Iris pigment epithelial cell (primary cell): ENCODE measurements at places on chromosomes 1 and 21.

DNA sequence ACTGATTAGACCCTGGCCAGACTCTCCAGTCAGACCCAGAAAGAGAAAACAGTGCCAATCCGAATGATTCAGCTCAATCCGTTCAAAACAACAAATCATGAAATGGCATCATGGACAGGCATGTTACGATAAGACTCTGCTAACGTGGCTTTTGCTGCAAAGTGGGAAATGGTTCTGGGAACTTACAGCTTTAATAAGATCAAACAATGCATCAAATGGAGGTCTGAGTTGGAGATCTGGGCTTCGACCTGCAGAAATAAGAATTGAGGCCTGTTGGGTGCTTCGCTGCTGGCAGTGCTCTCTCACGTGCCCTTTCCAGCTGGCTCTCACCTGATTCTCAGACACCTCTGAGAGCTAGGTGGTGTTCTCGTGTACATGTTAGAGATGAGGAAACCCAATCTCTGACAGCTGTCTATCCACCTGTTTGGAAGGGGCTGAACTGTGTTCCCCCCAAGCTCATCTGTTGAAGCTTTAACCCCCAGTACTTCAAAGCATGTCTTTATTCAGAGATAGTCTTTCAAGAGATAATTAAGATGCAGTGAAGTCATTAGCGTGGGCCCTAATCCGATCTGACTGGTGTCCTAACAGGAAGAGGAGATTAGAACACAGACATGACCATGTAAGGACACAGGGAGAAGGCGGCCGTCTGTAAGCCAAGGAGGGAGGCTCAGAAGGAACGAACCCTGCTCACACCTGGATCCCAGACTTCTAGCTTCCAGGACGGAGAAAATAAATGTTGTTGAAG, 45.5 kb upstream of the ETS2 start:
- peak; percentile 16 for DNase-seq

GRCh38 chr1:219092206-219092605, 81.5 kb upstream of the LYPLAL1 start:
- DNase-seq = peak; percentile 75

DNA sequence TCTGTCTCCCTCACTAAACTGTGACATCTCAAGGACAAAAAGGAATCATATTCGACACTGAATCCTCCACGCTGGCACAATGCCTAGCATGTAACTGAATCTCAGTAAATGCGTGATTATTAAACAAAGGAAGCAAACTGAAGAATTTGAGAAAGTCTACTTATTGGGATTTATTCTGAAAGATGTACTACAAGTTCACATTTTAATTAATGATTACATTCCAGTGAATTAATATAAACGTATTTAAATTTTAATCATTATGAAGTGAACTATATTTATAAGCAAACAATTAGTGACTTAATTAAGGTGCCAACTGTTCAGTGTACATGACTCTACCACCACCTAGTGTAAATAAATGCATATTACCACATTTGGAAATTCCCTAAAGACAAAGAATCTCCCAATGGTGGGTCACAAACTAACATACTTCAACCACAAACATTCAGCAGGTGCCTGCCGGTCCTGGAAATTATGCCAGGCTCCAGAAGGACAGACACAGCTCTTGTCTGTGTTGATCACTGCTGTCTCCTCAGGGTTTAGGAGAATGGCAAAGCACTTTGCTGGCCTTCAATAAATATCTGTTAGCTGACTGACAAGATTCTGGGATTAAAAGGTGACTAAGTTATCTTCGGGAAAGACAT, 56.3 kb downstream of the SMYD3 start:
- peak; percentile 32 for DNase-seq

DNA sequence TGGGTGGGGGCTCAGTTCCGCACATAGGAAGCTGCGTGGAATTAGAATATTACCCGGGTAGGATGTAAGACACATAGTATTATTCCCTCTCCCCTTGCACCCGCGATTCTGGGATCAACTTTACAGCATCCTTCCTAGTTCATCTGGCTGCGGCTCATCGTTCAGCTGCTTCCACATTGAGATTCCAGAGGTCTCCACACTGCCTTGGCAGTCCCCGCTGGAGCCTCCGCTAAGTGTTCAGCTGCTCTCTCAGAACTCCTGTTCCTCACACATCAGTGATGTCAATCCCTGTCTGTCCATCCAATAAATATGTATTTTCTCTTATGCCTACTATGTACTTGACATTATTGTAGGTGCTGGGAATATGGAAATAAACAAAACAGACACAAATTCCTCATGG, 135.6 kb upstream of the SYT6 start:
- DNase-seq = no peak

- no peak for DNase-seq
These were observed 15.5 kb downstream of the ETS2 start for GRCh38 chr21:38821248-38821647.

DNA sequence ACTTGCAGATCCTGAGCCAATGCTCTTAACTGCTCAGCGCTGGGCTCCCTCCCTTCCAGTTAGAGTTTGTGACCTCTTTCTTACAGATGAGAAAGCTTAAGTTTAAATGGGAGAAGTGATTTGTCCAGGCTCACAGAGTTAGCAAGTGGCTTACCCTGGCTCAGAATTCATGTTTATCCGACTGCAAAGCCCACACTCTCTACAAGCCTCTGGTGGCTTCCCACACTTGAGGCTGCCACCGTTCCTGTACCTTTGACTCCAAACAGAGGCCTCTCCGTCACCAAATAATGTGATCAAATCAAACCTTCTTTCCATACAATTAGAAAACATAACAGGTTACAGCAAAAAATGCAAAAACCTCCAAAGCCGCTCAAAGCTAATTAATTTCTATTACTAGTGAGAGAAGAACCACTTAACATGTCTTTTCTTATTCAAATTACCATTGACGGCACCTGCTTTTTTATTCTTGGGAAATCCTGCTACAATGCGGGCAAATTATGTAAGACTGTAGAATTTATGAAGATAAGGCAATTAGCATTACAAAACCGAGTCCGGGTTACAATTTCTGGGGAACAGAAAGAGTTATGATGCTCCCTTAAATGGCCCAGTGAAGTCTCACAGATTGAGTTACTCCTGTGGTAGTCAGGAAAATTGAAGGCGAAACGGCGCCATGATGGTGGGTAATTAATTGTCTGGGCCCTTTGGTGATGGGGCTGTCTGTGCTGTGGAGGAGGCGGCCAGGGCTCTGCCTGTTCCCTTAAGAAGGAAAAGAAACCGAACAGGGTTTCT, 324.3 kb upstream of the POU3F1 start:
- no peak for DNase-seq

- no peak for DNase-seq
These were observed 11.6 kb downstream of the REG4 start for GRCh38 chr1:119799599-119800177.

GRCh38 chr1:156767879-156768604, 707 bp downstream of the PRCC start:
- DNase-seq = peak; percentile 45

DNA sequence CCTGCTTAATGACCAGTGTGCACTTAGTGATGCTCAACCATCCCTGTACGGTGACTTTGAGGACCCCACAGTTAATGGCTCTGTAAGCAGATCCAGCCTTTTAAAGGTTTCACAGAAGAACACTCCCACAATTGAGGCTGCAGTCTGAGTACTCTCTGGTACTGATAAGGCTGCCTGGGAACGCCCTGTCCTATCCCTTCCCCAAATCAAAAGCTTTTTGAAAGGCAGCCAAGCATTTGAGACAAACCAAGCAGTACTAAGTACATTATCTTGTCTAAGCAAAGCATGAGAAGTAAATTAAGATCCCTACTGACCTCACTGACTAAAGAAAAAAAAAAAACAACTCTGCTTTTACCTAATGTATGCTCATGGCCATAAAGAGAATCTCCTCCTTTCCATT, 60.7 kb downstream of the SH3GLB1 start:
- DNase-seq = peak; percentile 38

DNA sequence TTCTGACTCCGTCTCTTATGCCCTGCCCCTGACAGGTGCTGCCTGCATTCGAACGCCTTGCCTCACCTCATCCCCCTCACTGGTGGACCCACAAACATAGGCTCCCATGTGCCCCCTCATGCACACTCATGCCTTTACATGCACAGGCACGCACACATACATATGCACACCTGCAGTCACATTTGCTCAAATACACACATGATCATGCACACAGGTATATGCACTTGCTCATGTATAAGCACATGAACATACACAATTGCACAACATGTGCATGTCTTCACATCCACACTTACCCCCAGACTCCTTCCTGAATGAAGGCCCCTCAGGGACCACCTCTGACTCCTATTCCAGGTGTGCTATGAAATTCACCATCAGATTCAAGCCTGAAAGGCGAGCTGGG, 506.9 kb downstream of the PTPRU start:
- DNase-seq = no peak

GRCh38 chr1:110114784-110115183, 2.5 kb downstream of the UBL4B start:
- no peak for DNase-seq

- DNase-seq = no peak
These were observed 53.8 kb upstream of the OLFM3 start for GRCh38 chr1:102050556-102050955.

- DNase-seq = peak; percentile 13
These were observed 9.4 kb downstream of the RUSC1 start for GRCh38 chr1:155329980-155330598.

DNA sequence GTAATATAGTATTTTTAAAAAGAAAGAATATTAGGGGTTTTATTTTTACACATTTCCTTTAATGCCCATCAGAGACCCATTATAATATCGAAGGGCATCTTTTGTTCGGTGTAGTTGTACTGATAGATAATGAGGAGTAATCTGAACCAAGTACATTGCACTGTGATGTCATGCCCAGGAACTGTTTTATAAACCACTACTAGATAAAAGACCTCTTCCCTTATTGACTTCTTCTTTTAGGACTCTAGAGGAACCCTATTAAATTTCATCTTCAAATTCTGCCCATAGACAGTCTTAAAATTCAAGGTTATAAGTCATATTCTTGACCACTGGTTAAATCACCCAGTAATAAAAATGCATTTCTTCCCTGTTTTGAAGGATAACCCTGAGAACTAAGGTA, 206.5 kb downstream of the NRIP1 start:
- DNase-seq = no peak

DNA sequence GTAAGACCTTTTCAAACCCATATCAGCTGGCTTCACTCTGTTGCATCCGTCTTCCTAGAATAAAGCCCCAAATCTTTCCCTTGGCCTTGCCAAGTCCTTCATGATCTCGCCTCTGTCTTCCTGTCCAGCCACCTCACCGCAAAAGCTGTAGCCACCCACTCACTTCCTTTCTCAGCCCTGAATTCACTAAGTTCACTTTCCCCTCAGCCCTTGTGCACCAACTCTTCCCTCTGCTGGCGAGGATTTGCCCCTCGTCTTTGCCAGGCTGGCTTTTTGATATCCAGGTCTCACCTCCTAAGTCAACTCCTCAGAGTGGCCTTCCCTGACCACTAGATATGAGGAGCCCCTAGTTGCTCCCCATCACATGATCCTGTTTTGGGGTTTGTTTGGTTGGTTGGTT, 3.9 kb upstream of the COL16A1 start:
- DNase-seq = peak; percentile 89

DNA sequence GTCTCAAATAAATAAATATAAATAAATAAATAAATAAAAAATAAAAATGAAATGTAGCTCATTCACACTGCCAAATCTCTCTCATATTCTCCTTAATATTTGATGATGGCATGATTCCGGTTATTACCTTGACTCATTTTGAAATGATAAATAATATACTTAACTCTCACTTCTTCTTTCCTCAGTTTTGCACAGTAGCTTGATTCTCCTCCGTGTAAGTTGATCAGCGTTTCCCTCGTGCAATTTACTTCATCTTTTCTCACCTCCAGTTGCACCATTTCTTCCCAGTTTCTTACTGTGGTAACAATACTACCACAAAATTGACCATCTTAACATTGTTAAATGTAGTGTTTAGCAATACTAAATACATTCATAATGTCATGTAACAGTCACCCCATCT, 111.6 kb downstream of the RIPK4 start:
- no peak for DNase-seq

DNA sequence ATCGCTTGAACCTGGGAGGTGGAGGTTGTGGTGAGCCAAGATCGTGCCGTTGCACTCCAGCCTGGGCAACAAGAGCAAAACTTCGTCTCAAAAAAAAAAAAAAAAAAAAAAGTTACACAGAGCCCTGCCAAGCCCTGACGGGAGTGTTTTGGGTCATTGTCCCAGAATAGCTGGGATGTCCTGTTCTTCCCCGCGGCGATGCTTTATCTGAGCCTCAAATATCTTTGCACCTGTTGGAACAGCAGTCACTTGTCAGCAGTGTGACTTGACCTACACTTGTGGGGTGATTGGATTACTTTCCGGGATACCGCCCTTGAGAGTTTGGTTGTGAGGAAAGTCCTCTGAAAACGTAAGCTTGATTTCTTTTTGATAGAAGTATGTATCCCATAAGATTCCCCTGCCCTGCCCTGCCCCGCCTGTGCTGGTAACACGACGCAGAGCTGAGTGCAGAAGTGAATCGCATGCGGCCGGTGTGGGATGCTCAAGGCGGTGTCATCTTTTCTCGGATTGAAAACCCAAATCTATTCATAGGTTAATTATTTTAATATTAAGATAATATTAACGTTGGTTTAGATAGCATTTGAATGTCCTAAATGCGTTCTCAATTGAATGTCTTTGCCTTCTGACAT, 50.9 kb downstream of the PCNT start:
- DNase-seq = no peak

GRCh38 chr21:45022736-45023135, 51.6 kb upstream of the ADARB1 start:
- no peak for DNase-seq

DNA sequence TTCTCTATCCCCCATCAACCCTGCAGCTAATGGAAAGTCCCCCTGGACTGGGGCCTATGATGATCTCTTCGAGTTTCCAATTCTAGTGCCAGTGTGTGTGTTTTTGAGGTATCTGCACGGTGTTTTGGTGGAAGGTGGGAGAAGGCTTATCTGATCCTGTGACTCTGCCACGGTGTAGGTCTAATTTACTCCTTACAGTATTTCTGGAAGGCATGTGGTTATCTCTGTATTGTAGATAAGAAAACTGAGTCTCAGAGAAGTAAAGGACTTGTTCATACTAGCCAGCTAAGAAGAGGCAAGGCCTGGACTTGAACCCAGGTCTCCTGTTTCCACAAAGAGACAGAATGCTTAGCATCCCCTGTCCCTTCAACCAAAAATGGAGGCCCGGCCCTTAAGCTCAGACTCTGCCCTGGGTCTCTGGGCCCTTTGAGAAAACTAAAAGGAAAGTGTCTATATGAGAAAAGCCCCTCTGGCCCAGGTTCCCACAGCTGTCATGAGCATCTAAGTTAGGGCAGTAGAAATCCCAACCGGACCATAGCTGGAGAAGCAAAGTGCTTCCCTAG, 20.3 kb downstream of the RIMS3 start:
- no peak for DNase-seq

DNA sequence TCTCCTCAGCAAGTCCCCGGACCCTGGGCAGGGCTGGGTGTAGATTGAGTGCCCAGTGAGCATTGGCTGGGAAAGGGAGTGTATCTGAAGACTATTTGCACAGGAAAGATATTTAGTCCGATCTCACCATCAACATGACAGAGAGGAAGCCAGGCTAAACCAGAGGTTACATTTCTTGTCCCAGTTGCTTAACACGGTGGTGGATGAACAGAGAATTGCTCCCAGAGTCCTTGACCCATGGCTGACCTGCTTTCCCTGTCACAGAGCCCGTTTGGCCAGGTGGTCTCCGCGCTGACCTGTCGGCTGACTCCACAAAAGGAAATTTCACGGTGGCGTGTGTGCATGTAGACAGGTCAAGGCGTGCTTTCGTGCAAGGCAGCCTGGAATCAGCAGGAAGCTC, 83.5 kb downstream of the BEND5 start:
- DNase-seq = no peak

- DNase-seq = no peak
These were observed at the start of gene KPRP for GRCh38 chr1:152757747-152758146. Gene KPRP, plus strand, starts transcription at chr1:152758025. Its CDS starts 1,564 bp downstream, at chr1:152759589.

GRCh38 chr1:244137725-244138124, 86.6 kb downstream of the ZBTB18 start:
- DNase-seq = peak; percentile 25
